ENCODE measurements at places on chromosomes 4 and X.

DNA sequence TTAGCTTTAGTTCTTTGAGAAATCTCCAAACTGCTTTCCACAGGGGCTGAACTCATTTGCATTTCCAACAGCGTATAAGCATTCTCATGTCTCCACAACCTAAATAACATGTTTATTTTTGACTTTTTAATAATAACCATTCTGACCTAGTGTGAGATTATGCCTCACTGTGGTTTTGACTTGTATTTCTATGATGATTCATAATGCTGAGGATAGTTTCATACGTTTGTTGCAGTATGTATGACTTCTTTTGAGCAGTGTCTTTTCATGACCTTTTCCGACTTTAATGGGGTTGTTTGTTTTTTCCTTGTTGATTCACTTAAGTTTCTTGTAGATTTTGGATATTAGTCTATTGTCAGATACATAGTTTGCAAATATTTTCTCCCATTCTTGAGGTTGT lies 1833.0 kb upstream of the PCDH10 start:
- DNase-seq, result no peak

GRCh38 chr4:2063557-2064275 lies 4.6 kb downstream of the NAT8L start:
- no peak for DNase-seq

DNA sequence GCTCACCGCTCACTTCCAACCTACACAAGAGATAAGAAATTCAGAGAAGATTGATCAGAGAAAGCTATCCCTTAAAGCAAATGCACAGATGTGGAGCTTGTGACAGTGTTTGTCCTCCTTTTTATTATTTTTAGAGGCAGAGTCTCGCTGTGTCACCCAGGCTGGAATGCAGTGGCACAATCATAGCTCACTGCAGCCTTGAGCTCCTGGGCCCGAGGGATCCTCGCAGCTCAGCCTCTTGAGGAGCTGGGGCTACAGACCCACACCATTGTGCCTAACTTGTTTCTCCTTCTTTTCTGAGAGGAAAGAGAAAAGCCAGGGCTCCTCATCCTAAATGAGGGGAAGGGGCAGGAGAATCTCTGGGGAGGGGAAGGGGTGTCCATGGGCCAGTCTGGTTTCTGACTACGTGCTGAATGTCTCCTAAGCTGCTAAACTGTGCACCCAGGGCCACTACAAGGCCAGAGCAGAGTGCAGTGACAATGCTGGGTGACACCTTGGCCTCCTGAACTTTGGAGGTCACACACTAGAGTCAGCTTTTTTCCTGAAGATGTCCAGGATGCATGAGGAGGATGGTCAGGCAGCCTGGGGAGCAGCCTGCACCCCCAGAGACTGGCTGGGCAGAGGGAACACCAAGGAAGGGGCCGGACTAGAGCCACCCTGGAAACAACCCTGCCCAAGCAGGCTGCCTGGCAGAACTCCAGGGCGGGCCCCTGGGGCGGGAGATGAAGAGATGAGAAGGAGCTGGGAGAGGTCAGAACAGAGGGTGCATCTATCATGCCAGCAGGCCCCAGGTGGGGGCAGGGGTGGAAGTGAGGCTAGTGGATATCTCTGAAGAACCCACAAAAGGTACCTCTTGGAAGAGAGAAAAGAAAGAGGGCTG lies 55.5 kb upstream of the PROM1 start:
- no peak for DNase-seq

DNA sequence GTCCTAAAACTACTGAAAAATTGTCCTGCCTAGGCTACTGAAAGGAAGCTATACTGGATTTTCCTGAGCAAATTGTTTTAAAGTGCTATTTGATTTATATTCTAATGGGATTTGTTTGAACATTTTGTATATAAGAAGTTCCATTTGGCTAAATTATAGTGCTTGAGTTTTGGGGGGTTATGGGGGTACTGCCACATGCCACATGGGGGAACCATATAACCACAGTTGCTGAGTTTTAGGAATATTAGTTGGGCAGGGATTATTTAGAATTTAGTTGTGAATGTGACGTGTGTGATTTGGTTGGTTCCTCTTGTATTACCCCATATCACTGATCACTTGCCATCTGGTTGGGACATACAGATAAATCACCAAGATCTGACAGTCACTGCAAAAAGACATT lies 224.5 kb upstream of the TAPT1 start:
- no peak for DNase-seq

DNA sequence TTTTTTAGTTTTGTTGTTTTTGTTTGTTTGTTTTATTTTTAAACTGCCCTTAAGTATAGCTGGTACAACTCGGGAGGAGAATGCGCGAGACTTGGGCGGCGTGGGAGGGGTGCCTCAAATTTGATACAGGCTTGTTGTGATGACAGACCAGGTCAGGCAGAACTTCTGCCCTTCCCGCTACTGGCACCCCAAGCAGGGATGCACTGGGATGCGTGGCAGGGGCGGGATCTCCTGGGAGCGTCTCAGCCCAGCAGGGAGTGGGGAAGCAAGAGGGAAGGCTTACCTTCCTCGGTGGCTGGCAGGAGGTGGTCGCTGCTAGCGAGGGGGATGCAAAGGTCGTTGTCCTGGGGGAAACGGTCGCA lies 851 bp downstream of the SFRP2 start:
- DNase-seq, result no peak

- DNase-seq, result no peak
Measured at GRCh38 chr4:475962-476361, 23.0 kb downstream of the ZNF721 start.

DNA sequence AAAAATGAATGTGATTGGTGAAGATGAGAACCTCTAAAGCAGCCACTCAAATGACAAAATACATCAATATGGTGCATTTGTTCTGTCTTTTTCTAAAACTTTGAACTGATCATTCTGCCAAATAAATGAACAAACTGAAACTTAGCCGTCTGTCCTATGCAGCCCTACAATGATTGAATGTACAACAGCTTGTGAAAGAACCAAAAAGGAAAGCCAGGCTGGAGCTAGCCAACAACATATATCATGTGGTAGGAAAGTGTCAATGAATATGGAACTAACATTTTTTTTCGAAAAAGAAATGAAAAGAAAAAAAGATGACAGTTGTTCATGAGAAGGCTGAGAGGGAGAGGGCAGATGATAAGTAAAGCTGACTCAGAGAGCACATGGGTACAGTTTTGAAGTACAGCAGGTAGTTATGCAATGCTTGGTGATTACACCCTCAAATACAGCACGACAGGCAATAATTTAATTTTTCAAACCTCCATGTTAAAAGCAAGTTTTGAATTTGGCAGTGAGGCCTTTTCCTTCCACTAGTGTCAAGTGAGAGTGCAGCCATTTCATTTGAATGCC lies 21.2 kb upstream of the SLC7A11 start:
- DNase-seq, result no peak

DNA sequence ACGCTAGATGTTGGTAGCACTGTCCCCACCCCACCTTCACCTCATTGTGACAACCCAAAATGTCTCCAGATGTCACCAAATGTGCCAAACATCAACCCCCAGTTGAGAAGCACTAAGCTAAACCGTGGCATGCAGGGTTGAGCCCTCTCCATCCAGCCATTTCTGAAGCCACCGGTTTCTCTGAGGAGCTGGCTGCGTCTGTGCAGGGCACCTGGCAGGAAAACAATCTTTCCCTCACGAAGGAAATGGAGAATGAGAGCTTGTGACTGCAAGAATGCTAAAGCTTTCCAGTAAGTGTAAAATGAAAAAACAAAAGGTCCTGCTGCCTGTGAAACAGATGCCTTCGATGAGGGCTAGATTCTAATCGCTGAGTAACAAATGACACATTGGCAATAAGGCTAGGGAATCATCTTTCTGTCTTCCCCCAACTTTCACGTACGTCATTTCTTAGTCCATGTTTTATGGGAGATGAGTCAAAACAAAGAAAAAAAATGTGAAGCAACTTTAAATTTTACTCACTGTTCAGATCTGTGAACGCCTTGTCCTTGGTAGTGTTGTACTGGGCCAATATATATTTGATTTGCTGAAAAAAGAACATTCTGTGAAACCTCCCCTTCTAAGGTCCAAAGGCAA lies 59.9 kb downstream of the PROM1 start:
- peak; percentile 16 for DNase-seq

GRCh38 chr4:42914937-42915336 lies 22.4 kb downstream of the GRXCR1 start:
- DNase-seq, result no peak

DNA sequence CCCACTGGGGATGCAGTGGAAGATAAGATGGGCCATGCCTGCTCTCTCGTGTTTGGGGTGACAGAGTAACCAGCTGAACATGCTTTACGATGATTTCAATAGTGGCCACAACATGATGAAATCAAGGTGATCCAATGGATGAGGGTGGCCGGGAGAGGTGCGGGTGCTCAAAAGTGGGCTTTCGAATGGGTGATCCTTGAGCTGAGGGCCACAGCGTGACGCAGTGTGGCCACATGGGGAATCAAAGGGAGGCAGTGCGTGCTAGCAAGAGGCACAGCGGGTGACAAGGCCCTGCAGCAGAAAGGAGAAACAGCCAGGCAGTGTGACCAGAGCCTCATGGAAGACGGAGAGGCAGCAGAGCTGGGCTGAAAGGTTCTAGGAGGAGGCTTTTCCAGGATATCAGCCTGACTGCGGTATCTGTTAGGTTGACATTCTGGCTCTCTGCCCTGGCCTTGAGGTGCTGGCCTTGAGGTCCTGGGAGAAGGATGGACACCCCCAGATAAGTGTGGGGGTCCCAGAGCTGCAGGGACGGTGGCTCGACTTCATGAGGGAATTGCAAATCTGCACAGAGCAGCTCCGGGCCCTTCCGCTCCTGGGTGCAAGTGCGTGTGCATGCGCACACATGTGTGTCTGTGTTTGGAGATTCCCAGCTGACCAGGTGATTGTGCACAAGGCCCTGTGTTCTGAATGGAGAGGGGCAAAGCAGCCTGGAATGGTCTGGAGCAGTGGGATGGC lies 38.0 kb upstream of the GPR78 start:
- no peak for DNase-seq

- peak; percentile 16 for DNase-seq
Measured at GRCh38 chrX:40736170-40736505, 796 bp upstream of the MED14 start.

DNA sequence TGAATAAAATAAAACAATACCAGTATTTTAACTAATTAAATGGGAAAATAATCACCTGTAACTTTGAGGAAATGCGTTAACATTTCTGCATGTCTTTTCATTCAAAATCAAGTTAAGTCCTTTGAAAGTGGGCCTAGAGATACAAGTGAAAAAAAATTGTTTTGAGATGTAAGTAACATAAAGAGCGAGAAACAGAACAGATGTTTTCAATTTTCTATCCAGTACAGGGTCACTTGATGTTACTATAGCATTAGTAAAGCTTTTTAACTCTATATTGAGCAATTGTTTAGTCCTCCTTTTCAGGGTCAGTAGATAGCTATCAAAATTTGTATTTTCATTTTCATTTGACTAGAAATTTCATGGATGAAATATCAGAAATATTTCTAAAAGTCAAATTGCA lies 761.4 kb downstream of the CCSER1 start:
- no peak for DNase-seq

DNA sequence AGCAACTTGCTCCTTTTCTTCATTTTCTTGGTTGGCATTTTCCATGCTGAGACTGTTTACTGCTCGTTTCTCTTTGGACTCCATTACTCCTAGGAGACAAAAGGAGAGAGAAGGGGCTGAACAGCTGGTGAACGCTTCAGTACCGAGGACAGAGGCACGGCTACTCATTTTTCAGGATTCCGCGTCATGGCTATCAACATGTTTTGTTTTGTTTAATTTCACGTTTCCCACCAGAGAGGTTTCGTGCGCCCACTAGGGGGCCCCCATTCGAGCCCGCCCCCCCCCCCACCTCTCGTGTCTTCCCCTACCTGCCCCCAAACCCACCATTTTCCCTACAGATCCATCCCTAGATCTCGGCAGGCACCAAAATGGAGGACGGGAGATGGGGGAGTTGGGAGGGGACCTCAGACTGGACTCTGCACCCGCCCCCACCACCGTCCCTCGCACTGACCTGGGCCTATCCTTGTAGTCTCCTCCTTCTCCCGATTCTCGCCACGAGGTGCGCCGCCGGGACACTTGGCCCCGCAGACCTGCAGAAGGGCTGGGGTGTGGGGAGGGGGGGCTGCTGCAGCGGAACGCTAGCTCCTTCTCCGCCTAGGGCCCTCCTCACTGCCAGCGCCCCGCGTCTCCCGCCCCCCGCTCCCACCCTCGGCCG lies 653 bp downstream of the BEX1 start:
- DNase-seq, result no peak

- peak; percentile 92 for DNase-seq
Measured at GRCh38 chrX:45771114-45771513, 570.4 kb upstream of the DIPK2B start.

DNA sequence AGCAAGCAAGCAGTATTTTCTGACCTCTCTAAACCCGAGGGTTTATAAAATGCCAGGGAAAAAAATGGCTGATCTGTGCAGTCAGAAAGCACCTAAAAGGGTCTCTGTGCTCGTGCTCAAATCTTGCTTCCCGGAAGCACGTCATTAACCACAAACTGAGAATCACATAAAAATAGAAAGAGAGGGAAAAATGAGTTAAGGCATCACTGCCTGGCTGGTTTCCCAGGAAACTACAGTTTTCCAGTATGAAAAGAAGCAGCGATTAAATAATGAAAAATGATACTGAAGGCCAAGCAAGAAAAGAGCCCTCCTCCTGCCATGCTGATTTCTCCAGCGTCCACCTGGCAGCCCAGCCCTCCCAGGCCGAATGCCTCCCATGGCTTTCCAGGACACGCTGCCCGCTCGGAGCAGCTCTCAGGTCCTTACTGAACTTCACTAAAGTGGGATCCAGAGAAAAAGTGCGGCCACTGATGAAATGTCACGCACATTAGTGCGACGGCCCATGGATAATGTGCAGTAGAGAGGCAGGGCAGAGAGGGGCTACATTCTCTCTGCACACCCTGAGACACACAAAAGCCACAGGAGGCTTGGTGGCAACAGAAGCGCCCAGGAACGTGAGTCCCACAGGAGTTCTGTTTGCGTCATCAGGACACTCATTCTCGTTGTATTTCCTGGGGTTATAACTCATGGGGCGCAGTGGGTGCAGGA lies 80.4 kb downstream of the WFS1 start:
- no peak for DNase-seq

DNA sequence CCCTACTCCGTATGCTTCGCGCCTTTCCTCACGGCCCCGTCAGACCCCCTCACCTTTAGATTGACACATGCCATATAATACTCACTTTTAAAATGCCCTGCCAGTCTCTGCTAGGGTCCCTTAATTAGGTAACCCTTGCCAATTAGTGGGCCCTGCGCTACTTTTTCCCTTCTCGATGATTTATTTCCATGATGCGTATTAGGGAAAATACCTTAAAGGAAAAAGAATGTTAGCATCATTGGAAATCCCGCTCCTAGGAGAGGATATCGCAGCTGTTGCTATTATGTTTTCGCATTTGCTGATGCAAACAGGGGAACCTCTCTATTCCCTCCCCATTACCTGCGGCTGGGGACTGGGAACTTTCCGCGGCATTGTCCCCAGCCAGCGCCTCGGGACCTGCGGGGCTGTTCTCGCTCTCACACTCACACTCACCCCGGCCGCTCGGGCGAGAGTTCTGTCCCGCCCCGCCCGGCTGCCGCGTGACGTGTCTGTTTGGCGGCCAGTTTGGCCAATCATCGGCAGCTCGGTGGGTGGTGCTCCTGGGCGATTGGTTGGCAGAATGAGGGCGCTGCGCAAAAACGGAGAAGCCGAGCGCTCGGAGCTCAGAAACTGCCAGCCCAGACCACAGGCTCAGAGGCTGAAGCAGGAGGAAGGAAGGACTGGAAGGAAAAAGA lies at the start of gene PCDH10:
TSS of gene PCDH10 (plus strand) at position 605 of the 674 bp plus-strand sequence. CDS start 847 bp downstream, outside the sequence.
- DNase-seq, result peak; percentile 40

GRCh38 chr4:92104506-92104905 lies 199.3 kb upstream of the GRID2 start:
- DNase-seq, result no peak

GRCh38 chr4:19748519-19749479 lies 502.9 kb upstream of the SLIT2 start:
- DNase-seq, result peak; percentile 94

- peak; percentile 5 for DNase-seq
Measured at GRCh38 chr4:27276307-27277073, 415.8 kb downstream of the STIM2 start.
